Suppressor macrophage (primary cell): ENCODE measurements at places on chromosomes 16 and 17.

DNA sequence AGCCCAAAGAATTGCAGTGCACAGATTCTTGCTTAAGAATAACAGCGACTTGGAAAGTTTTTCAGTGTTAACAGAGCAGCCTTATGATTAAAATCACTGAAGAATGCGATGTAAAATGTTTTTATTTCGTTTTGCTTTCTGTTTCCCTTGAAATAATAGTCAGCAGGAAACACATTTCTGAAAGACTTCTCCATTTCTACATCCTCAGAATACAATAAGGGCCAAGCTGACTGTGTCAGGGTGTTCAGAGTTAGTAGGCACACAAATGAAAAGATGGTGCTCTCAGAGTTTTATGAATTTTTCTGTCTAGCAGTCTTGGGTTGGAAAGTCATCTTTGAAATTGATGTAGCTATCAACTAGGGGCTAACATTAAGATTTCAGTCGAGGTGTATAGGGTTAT, 582.9 kb upstream of the RBFOX1 start:
- DNase-seq: no peak

- peak; percentile 84 for DNase-seq
Observed at GRCh38 chr16:53094013-53094630, 39.3 kb downstream of the CHD9 start.

- peak; percentile 80 for DNase-seq
Observed at GRCh38 chr17:68318103-68318991, 27.1 kb downstream of the ARSG start.

DNA sequence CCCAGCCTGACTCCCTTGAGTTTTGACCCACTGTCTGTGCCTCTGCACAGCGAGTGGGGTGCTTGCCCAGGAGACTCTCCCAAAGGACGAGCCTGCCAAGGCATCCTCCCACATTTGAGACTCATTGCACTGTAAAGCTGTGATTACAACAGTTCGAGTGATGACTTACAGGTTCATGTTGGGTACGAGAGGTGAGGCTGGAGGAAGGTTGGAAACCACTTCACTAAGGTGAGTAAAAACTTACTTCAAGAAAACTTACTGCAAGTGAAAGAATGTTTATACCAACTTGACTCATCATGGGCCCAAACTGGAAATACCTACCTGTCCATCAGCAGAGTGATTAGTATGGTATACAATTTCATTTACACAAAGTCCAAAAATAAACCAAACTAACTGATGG, 360.1 kb upstream of the CDH11 start:
- DNase-seq: no peak

DNA sequence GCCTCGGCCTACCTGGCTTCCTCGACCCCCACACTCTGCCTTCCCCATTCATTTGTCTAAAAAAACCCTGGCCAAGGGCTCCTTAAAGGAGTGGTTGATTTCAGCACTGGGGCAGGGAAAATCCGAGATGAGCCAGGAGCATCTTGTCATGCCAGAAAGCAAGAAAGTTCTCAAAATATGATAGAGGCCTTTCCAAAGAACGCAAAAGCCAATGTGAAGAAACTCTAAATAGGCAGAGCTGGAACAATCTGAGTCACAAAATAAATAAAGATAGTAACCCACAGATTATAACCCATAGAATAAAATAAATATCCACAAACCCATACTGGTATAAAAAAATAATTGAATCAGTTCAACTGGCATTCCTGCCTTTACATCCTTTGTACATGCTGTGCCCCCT, 192.3 kb upstream of the SALL1 start:
- DNase-seq: no peak

DNA sequence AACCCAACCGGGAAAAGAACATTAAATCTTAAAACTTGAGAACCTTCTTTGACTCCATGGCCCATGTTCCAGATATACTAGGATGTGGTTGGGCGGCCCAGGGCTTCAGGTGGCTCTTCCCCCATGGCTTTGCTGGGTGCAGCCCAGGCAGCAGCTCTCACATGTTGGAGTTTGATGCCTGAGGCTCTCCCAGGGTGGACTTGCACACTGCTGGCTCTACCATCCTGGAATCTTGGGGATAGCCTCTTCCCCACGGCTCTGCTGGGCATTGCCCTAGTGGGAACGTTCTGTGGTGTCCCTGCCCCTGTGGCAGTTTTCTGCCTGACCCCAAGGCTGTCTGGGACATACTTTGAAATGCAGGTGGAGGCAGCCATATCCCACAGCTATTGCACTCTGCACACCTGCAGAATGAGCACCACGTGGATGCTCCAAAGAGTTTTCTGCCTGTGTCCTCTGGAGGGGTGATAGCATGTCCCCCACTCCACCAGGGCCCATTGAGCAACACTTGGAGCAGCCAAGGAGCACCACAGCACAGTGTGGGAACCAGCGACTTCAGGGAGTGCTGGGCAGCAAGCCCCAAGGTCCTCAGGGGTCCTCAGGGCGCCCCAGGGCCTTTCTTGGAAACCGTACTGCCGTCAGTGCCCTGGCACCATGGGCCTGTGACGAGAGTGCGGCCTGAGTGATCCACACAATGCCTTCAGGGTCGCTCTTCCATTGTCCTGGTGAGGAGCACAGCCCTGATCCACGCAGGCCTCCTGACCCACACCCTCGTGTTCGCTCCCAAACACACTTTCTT, 70.8 kb downstream of the GOSR1 start:
- no peak for DNase-seq

- no peak for DNase-seq
Observed at GRCh38 chr17:62723842-62724241, 84.3 kb downstream of the MARCHF10 start.

GRCh38 chr16:23029733-23030420, 119.4 kb downstream of the USP31 start:
- DNase-seq: no peak

DNA sequence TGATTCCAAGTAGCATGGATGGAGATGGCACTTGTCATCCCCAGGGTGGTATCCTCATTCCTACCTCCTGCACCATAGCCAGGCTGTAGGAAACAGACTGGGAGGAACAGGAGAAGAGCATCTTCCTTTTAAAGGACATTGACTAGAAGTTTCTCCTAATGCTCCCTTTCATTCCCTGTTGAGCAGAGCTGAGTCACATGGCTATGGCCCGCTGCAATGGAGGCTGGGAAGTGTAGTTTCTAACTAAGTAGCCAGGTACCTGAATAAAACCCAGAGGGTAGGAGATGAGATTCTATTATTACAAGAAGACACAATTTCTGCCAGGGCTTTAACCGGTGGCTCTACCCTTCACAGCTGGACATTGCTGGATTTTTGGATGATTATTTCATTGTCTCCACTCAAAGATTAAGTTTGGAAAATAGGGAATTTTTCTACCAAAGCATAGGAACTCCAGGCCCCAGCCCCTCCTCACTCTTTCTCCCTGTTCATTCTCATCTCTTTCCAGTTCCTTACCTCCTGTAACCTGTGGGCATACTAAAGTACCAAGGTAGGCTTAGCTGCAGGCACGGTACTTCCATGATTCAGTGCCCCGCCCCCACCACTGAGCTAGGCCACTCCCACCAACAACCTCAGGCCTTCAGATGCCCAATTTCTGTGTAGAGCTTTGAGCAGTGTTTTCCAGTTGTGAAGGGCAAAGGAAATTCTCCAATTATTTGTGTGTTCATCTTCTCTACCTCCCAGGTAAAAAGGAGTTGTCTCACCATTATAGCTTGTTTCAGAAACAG, 378.3 kb downstream of the CDH13 start:
- no peak for DNase-seq

GRCh38 chr17:40490289-40490853, 11.1 kb downstream of the TNS4 start:
- peak; percentile 25 for DNase-seq

- no peak for DNase-seq
Observed at GRCh38 chr16:78195797-78196196, 96.3 kb downstream of the WWOX start.

GRCh38 chr16:55574811-55575210, 8.3 kb downstream of the CAPNS2 start:
- peak; percentile 52 for DNase-seq

DNA sequence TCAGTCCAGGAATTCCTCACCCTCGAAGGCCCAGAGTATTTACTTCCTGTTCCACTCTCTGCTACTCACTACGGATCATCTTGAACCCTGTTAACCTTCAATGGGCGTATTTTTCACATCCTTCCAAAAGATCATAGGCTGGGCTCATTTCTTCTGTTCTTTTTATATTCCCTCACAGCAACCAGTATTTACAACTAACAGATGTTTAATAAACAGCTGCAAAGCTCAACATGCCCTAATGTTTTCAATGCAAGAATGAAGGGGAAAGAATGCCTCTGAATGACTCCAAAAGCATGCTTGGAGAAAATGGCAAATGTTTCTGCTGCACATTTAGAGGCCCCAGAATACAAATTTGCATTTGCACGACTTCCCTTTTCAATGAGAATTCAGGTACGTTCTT, 174.9 kb downstream of the ZFHX3 start:
- no peak for DNase-seq

DNA sequence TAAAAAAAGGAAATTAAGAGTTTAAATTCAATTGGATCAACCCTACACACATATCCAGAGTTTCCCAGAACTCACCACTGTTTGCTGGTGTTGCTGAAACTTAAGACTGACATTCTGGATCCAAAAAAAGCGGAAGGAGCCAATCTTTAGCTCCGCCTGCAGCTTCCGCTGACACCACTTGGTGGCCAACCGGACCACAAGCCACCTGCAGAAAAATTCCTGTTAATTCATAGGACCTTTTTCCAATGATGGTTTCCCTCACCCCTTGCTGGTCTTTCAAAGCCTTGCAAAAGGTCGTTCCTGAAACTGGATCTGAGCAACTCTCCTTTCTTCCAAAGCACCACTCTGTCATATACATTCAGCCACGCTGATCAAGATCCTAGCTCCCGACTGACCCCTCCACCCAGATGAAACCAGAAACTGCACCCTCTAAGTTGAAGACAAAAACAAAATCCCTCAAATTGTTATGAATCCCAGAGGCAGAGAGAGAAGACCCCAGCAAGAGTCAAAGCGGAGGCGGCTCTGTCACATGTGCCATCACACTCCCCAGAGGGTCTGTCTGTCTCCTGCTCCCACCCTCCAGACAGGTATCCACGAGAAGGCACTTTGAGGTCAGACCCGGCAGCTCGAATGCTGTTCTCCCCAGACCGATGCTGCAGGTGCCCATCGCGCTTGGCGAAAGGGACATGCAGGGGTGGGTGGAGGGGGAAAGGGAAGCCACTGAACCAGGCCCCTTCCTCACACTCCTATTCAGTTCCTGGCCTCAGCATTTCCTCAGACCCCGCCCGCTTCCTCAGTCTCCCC, 773 bp downstream of the BLTP2 start:
- peak; percentile 84 for DNase-seq

- no peak for DNase-seq
Observed at GRCh38 chr17:79944251-79944812, 91.3 kb downstream of the TBC1D16 start.

- peak; percentile 74 for DNase-seq
Observed at GRCh38 chr17:38883592-38884526, 14.0 kb downstream of the LASP1 start.

DNA sequence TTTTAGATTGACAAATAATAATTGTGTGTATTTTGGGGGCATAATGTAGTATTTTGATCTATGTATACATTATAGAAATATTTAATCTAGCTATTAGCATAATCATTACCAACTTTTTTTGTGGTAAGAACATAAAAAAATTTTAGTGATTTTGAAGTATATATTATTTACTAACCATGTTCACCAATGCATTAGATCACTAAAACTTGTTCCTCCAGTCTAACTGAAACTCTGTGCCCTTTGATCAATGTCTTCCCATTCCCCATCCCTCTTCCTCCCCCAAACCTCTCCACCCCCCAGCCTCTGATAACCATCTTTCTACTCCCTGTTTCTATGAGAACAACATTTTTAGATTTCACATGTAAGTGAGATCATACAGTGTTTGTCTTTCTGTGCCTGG, 8.5 kb downstream of the EFCAB13 start:
- DNase-seq: no peak

- DNase-seq: no peak
Observed at GRCh38 chr17:9269350-9270035, 248.2 kb downstream of the NTN1 start.

DNA sequence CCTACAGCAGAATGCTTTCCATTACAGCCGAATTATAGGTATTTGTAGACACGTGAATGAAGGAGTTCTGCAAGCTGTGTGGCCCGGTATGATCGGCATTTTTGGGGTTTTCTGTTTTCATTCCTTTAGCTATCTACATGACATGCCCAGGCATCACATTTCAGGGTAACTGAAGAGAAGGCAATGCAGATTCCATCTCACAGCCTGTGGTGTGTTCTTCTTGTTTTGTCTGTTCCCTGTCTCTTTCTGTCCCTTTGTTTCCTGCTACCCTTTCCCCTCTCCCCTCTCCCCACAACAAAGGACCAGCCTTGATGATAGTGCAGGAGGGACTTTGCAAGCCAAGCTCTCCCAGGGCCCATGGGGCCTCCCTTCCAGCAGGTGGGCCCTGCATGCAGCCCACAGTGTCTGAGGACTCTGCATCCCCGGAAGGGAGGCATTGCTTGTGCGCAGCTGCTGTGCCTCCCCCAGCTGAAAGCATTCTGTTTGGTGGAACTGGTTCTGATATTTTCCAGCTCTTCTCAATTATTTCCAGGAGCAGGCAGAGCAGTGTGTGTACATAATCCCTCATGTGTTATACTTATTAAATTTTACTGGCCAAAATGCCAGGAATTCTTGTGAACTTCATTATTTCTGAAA, 207.4 kb downstream of the RPTOR start:
- no peak for DNase-seq

GRCh38 chr16:73086108-73086507, 38.2 kb upstream of the ZFHX3 start:
- DNase-seq: peak; percentile 75

DNA sequence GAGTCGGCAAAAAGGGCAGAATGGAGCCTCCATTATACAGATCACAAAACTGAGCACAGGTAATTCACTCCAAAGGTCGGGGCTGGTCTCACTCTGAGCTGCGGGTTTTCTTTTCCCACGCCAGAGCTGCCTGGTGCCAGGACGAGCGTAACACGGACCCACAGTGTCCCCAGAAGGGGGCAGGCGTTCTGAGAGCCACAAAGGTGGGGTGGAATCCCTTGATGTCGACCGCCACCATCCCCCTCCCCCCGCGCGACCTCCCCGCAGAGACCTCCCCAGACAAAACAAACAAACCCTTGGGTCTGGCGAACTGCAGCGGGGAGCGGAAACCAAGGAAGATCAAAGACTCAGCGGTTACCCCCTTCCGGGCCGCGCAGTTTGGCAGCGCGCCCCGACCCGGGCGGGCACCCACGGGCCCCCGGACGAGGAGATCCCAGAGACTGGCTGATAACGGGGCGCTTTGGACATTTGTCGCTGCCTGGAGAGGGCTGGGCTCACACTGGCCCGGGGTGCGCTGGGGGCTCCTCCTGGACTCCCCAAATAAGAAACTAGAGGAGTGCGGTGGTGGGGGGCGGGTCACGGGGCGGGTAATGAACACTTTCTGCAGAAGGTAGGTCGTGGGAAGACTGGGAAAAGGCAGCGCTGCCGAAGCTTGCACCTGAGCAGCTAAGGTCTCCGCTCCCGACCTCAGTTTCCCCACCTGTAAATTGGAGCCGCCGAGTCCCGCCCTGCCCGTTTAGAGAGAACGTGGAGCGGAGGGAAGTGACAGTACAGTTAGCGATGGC, 664 bp upstream of the NKD1 start:
- DNase-seq: peak; percentile 65

GRCh38 chr16:24839347-24839972, 6.3 kb upstream of the SLC5A11 start:
- DNase-seq: no peak

- DNase-seq: no peak
Observed at GRCh38 chr17:57508671-57509070, 236.4 kb downstream of the CCDC182 start.
